Lung microvascular endothelial cell (primary cell): ENCODE measurements at places on chromosomes 4 and X. TPM values are rescaled to one million over a fixed set of nuclear protein-coding genes. Genes with fewer than 3 reads are reported as not detected.

Gene RTL5
- total RNA-seq: 0.22 and 0.60 TPM in 2 replicates

Gene IL2
- not detected in 2 replicates for total RNA-seq

Gene PNMA6F
- not detected in 2 replicates for total RNA-seq

Gene TMEM271
- not detected in 2 replicates for total RNA-seq

Gene CEP44
- 5.8 and 6.8 TPM in 2 replicates for total RNA-seq

Gene IL15
- 0.87 and 1.2 TPM in 2 replicates for total RNA-seq

Gene KIT
- 1.2 and 2.4 TPM in 2 replicates for total RNA-seq

Gene MAPK10
- total RNA-seq: under 0.01 TPM in 2 replicates

Gene TRPC5OS
- not detected in 2 replicates for total RNA-seq

Gene C4orf51
- total RNA-seq: not detected in 2 replicates

Gene TENM3
- 21.4 and 45.4 TPM in 2 replicates for total RNA-seq

Gene ARR3
- not detected in 2 replicates for total RNA-seq

Gene TLR10
- total RNA-seq: not detected in 2 replicates

Gene DUX4
- total RNA-seq: not detected in 2 replicates

Gene SSX4
- total RNA-seq: not detected in 2 replicates
